Effector memory CD4-positive, alpha-beta T cell (primary cell): ENCODE measurements at places on chromosomes 7 and 10.

- DNase-seq: no peak
These were observed 1.9 kb downstream of the BNIP3 start for GRCh38 chr10:131979821-131980270.

- no peak for DNase-seq
These were observed 55.5 kb downstream of the SORBS1 start for GRCh38 chr10:95505641-95506040.

DNA sequence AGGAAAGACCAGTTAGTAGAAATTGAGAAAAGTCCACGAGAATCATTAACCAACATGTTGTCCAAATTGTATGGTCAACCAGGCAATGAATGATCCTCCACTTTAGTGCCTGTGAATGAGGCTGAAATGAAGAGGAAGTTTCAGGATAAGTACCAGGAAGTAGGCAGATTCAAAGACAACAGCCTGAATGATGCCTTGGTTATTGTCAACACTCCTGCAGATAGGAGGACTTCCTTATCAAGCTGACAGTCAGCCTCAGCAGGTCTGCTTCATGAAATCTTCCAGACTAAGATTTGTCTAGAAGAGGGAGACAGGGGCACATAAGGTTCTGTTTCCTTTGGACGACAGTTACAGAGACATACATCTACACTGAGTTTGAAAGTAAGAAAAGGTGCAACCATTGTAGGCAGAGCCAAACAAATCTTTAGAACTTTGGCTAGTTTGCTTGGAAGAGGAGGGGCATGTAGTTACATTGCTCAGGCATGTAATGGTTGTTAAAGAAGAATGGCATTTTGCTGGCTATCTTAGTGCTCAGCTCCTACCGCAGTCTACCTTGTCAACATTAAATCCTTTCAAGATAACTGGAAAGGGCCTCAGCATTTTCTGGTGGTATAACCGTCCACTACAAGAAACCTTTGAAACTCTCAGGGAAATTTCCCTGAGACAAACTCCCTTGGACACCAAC, 81.4 kb downstream of the ABI1 start:
- DNase-seq: no peak

DNA sequence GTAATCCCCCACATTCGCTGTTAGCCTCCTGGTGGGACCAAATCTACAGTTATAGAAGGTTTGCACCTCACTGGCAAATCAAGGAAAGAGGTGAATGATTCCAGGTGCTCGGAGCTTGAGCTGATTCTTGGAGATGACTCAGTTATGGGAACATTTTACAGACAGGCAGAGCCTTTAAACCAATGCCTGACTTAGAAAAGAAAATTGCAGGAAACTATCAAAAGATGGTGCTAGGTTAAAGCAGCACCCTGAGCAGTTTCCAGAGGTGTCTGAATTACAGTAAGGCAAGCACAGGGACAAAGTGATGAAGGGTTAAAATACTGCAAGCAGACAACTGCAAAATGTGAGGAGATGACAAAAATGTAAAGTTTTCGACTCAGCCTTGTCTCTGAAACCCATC, 2.9 kb downstream of the LRRTM3 start:
- DNase-seq: no peak

DNA sequence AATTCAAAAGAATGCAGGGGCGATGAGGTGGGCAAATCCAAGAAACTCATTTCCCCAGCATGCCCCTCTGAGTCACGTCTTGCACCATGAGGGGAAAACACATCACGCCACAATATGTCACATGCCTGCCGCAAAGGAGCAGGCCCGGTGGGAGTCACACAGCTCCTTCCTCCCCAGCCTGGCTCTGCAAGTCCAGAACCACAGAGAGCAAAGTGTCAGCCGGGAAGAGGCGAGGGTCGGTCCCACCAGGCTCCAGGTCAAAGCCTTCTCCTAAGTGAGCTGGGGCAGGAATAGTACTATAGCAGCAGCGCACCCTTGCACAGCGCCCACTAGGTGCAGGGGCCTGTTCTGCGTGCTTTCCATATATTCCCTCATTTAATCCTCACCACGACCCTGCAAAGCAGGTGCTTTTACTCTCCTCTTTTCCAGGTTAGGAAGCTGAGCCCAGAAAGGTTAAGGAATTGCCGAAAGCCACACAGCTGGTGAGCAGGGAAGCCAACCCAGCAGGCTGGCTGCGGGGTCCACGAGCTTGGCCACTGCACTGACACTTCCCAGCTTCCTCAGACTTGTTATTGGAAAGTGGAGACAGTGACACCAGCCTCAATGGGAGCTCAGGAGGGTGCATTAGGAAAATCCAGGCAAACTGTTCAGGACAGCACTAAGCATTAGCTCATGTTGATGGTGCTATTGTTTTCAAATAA, 94.0 kb upstream of the ZMIZ1 start:
- peak; percentile 19 for DNase-seq

DNA sequence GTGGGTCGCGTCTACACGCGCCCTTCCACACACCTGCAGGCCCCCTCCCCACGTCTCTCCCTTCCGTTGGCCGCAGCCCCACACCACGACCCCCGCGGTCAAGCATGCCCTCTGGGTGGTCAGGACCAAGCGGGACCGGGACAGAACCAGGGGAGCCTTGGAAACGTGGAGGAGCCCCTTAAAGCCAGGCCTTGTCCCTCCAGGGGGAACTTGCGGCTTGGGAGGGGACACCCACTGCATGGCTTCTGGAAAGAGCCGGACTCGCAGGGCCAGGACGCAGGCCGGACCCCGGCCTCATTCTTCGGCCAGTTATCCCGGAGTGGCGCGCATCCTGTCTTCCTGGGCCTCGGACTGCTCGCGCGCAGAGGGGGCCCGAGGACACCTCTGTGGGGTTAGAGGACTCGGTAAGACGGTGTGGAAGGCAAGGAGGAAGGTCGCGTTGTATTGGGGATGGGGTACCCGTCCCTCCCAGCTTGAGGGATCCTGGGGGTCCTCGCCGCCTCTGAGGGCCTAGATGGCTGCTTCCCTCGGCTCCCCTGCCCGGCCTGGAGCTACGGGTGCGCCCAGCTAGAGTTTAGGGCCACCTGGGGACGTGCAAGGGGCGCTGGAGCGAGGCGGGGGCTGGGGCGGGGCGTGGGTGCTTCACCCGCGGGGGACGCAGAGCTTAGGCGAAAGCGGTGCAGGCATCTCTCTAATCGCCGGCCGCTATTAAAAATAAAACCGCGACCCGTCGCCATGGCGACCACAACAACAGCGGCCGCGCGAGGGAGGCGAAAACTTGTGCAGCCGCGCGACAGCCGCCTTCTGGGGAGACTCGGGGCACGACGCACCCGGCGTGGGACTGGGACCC, 1.8 kb upstream of the PDGFA start:
- DNase-seq: no peak

GRCh38 chr10:125700355-125700911, 17.5 kb upstream of the TEX36 start:
- DNase-seq: no peak

GRCh38 chr10:48555310-48556042, 49.4 kb downstream of the ARHGAP22 start:
- no peak for DNase-seq

- DNase-seq: no peak
These were observed 5.8 kb upstream of the FAM3C start for GRCh38 chr7:121401896-121402295.

DNA sequence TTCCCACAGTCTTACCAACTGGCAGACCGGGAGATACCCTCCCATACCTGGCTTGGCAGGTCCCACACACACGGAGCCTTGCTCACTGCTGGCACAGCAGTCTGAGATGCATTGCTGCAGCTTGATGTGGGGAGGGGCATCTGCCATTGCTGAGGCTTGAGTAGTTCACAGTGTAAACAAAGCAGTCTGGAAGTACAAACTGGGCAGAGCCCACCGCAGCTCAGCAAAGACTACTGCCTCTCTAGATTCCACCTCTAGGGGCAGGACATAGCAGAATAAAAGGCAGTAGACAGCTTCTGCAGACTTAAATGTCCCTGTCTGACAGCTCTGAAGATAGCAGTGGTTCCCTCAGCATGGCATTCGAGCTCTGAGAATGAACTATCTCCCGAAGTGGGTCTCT, 69.6 kb upstream of the RELN start:
- DNase-seq: no peak

- DNase-seq: no peak
These were observed 43.7 kb downstream of the UNC5B start for GRCh38 chr10:71255808-71256660.

DNA sequence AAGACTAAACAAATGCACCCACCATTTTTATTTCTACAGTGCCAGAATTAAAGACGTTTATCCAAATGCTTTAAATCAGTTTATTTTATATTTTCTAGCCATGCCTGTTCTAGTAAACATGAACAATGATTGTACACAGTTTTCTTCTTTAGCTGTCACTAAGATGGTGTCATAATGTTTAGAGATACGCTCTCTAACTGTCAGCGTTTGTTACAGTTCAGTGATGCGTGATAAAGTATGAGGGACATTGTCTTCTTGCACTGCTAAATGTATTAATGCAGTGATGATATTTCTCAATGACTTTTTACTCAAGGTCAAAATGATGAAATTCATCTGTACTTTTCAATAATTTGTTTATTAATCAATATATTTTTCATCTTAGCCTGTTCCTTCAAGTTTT, 513.6 kb downstream of the ATRNL1 start:
- DNase-seq: no peak

- DNase-seq: no peak
These were observed 152.1 kb upstream of the TARP start for GRCh38 chr7:38425509-38425908.

DNA sequence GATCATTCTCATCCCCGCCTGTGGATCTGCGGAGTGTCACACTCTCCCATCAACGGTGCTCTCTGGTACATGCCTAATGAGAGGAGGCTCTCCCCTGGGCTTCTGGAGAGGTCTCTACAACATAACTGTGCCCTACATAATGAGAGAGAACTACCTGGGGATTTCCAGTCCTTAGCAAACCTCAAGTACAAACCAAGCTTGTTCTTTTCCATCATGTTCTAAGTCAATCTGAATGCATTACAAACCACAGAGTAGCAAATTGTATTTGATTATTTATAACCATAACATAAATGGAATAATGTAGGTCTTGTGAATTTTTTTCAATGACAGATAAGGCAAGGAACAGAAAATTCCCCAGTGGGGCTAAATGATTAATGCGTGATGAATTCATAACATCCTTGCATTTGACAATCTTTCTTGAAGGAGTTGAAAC, 412.4 kb upstream of the NRP1 start:
- DNase-seq: no peak

- no peak for DNase-seq
These were observed 60.2 kb downstream of the ADRA2A start for GRCh38 chr10:111137007-111137406.

DNA sequence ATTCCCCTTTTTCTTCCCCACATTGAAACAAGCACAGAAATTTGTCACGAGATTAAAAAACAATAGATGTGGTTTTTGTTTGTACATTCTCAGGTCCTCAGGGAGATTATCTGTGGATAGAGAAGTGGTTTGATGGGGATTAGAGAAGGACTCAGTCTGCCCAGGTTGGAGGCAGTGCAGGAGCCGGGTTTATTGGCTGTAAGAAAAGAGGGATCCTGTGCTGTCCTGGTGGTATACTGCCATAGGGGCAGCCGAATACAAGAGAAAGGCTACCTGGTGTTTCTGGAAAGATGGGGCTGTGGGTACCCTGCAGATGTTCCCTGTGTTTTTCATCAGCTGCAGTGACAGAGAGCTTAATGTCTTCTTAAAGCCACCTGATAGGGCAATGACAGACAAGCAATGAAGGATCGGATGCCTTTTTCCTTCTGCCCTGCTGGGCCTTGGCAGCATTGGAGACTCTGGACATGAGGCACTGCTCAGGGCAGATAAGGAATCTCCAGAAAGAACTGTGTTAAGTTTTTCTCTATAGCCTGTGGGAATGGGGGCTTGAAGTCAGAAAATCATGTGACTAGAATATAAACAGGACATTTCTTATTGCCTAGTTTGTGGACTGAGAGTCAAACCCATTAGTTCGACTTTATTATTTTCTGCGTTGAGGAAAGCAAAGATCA, 18.1 kb upstream of the GPR141 start:
- DNase-seq: no peak

DNA sequence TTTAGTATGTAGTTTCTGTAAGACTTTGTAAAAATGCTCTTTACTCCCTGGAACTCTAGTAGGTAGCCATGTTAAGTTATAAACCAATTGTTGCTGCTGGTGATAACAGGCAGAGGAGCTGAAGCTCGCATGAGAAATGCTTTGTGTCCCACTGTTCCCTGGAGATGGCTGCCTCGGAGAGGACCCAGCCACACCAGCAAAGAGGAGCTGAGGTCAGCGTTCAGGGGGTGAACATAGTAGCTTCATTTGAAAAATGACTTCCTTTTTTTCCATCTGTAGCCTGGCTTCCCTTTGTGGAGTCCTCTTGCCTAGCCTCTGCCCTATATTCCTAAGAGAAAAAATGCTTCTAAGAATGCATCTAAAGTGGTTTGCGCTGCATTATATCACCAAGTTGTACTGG, 20.3 kb downstream of the CELF2 start:
- DNase-seq: no peak

DNA sequence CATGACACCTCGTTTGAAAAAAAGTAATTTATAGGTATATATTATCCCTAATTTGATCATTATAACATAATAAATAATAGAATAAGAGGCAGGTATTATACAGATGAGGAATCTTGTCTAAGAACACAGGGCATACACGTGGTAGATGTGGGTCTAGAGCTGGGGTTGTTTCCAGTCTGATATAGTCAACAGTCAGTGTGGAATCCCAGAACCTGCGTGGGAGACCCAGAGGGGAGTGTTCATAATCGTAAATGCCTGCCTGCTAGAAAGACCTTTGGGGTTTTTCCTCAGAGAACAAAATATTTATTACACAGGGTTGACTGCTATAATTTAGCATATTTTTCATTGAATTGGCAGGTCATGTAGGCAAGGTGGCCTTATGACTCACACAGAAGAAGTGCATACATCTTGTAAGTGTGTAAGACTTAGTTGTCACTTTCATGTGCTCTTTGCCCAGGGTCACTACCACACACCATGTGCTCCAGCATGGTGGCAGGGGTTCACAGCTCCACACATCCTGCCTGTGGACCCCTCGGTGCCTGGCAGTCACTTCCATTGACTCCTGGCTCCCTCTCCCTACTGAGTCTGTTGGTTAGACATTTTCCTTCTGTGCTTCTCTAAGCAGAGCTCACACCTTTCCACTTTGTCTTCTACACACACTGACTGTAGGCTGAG, 94.9 kb upstream of the IKZF1 start:
- DNase-seq: no peak

DNA sequence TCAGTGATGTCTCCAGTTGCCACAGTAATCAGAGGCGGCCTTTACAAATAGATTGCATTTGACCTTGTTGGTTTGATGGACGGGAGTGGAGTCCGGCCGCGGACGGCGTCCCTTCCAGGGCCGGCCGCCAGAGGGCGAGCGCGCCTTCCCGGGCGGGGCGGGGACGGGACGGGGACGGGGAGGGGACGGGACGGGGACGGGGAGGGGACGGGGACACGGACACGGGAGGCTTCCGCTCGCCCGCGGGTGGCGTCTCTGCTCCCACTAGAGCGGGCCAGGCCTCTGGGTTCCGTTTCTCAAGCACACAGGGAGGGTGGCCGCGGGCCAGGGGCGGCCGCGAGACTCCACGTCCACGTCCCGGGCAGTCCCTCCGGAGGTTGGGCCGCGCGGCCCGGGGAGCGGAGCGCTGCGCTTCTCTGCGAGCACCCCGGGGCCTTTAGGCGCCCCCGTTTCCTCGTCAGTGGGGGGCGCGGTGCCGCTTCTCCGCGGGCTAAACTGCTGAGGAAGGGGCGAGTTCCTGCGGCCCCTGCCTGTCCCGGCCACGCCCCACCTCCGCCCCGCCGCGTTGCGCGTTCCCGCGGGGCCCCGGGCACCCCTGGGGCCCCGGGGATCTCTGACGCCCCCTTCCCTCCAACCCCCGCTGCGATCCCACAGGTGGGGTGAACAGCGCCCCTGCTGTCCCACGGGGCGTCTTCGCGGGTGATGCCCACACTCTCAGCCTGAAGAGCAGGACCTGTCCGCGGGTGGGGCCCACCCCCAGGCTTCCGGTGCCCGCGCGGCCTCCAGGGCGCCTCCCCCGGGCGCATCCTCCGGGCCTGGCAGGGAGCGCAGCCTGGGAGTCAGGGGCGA, 84.2 kb upstream of the MKI67 start:
- DNase-seq: peak; percentile 61
